ENCODE measurements at places on chromosomes 6 and 20.

GRCh38 chr6:159456349-159456748 lies 236.7 kb downstream of the SOD2 start:
- no peak for DNase-seq

DNA sequence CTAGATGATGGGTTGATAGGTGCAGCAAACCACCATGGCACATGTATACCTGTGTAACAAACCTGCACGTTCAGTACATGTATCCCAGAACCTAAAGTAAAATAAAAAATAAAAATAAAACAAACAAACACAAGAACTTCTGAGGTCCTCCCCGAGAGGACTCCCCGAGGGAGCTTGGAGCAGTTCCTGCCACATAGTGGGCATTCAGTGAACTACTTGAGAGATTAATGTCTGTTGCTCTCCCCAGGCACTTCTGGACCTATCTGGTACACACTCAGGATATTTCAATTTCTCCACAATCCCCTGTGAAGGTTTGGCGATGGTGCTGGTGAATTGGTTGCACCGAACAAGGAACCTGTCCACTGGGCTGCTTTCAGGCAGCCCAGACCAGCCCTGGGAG lies 311.2 kb downstream of the ESR1 start:
- no peak for DNase-seq

DNA sequence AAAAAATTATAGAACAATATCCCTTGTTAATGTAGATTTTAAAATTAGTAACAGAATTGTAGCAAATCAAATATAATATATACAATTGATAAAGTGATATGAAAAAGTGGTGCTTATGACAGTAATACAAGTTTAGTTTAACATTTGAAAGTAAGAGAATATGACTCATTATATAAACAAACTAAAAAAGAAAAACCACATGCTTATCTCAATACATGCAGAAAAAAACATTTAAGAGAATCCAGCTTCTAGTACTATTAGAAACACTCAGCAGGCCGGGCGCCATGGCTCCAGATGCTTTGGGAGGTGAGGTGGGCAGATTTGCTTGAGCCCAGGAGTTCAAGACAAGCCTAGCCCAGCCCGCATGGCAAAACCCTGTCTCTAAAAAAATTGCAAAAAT lies 60.7 kb upstream of the LAMA2 start:
- no peak for DNase-seq

DNA sequence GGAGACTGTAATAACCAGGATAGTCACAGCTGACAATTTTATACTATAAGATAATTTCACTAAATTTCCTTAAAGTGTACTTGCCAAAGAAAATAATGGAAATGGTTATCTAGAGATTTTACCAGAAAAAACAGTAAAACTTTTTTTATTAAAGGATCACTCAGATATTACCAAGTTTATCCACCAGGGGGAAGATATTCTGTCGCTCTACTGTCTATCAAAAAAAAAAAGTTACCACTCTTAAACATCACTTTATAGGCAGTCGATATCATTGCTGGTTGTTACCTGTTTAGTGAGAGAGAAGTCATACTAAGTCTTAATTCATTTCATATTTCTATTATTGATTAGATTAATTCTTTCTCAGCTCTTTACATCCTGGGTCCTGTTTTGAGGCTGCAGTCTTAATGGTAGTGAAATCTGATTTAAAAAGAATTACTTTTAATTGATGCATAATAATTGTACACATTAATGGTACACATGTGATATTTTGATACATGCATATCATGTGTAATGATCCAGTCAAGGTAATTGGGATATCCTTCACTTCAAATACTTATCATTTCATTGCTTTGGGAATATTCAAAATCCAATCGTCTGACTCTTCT lies 18.9 kb downstream of the L3MBTL3 start:
- no peak for DNase-seq

DNA sequence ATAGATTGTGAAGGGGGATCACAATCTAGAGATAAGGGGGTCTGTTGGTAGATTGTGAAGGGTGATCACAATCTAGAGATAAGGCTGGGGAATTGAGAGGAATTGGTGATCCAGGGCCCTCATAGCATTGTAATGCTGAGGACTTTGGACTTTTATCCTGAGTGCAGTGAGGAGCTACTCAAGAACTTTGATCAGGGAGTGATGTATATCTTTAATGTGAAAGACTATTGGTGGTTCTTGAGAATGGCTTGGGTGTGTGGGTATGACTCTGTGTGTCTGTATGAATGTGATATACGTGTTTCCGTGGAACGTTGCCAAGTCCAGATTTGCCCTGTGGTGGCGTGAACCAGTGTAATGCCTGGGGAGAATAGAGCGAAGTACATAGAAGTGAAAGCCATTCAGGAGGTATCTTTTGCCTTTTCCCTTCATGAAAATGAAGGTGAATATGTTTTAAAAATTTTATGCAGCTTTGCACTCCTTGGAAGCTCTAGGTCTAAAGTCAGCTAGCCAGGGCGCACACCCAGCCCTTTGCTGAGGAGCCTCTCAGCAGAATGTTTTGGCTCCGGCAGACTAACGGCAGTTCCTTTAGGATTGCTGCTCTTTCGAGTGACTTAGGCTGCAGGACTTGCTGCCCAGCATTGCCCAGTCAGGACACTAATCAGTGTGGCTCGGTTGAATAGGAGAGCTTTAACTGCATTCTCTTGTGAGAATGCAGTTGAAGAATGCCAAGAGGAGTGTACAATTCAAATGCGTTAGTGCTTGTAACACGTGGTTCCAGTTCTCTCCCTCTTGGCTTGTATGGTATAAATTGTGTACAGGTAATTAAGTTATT lies 3.5 kb downstream of the ZFAND3 start:
- peak; percentile 31 for DNase-seq

GRCh38 chr20:38043512-38044300 lies 10.2 kb downstream of the RPRD1B start:
- peak; percentile 35 for DNase-seq

DNA sequence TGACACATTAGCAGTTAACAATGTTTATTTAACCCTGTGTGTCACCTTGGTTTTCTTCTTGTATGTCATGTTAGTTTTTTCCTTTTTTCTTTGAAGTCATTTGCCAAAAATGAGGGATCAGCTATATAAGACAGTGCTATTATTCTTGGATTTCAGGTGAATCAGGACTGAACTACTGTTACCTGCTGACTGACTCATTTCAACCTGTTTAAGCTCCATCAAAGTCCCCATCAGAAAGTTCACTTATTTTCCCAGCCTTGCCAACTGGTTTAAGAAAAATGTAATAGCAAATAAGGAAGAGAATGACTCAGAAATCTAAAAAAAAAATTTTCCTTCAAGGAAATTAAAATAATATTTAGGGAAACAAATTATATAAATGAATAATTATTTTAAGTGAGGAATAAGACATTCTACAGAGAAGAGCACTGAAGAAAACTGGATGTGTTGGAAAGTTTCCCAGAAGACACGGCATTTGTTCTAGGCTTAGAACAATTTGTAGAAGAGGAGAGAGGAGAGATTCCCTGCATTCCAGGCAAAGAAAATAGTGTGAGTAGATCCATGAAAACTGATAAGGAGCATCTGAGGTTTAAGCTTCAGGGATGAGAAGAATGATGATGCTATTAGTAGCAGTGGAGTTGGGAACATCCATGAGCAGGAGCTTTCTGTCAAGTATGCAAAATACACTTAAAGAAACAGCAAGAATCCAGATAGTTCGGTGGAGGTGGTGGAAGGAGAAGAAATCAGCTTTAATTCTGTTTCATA lies 84.9 kb upstream of the SIM1 start:
- DNase-seq, result no peak

DNA sequence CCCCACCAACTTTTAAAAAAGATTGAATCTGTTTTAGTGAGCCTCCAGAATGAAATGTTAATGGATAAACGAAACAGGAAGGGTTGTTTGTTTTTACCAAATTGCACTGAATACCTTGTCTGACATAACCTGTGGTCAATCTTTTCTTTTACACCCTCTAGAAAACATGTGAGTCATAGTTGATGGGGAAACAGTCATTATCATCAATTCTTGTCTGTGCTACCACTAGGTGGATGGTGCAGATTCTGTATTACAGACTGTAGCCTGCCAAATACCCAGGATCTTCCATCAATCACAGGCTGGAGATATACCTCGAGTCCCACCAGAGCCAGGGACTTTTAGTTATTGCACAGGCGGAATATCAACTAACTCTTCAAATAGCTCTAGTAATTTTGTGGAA lies 29.5 kb upstream of the PKIB start:
- DNase-seq, result no peak

- DNase-seq, result peak; percentile 33
These were observed 91.8 kb upstream of the BACH2 start for GRCh38 chr6:90388395-90388794.

DNA sequence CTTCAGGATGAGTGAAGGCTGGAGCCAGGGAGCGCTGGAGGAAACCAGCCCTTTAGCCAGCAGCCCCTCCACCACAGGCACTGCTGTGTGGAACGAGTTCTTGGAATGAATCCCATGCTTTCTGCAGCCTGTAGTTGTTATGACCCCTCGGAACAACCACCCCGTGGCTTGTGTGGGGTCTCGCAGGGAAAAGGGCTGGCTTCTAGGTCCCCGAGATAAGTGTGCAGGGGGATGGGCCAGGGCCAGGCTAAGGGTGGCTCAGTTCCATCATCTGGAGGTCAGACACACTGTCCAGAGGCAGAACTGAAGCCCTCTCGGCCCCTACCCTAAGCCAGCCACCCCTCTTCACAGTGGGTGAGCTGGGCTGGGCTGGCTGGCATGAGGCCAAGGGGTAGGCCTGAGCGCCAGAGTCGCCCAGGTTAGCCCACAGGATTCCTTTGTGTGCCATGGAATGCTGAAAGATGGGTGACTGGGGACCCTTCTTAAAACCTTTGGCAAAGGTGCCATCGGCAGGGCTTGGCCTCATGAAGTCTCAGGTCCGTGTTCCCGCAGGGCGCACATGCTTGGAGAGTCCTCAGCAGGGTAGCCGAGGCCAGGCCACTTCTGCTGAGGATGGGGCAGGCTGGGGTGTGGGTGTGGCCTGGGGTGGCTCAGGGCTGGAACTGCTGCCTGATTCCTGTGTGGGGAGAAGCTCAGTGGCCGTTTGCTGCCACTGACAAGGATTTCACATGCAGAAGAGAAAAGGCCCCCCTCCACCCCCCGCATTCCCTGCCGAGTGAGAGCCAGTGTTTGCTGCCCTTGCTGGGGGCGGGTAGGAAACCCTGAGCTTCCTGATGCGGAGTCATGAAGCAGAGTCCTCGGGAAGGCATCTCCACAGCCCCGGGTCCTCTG lies 24.6 kb downstream of the SPATA2 start:
- no peak for DNase-seq

GRCh38 chr20:52309181-52309580 lies 117.6 kb upstream of the ZFP64 start:
- no peak for DNase-seq

DNA sequence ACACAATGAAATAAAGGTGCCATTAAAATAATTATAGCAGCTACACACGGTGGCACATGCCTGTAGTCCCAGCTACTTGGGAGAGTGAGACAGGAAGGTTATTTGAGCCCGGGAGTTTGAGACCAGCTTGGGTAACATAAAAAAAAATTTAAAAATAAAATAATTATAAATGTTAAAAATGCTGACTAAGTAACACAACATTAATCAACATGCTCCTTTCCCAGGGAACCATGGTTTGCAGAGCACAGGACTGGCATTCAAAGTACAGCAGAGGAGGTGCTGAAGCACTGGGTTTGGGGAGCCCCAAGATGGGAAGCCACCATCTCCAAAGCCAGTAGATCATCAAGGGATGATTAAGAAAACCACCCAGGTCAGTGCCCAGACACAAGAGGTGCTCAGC lies 51.9 kb downstream of the NFATC2 start:
- DNase-seq, result no peak

DNA sequence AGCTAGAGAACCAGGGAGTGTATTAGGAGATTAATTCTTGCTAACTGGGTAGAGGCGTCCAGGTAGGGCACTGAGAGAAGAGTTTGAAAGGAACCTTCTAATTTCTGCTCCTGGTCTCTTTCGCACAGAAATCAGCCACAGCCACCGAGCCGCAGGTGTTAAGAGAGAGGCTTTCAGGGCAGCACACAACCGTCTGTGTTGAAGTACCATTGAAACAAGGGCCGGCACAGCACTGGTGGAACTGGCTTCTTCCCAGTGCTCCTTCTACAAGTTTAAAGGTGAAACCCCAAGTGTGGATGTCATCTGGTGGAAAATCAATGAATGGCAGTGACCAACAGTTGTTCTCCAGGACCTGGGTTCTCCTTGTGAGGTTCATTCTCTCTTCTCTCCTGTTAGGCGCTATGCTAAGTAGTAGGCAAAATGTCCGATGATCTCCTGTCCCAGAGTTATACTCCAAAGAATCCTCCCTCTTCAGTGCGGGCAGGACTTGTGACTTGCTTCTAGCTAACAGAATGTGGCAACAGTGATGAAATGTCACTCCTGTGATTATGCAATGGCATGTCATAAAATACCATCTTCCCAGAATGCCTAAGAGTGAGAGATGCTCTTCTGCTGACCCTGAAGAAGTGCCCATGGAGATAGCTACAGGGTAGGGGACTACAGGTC lies 15.0 kb upstream of the RIN2 start:
- no peak for DNase-seq

- DNase-seq, result no peak
These were observed 188.1 kb downstream of the UST start for GRCh38 chr6:148934961-148935360.

- DNase-seq, result no peak
These were observed 144.0 kb downstream of the CDC5L start for GRCh38 chr6:44531442-44532015.

DNA sequence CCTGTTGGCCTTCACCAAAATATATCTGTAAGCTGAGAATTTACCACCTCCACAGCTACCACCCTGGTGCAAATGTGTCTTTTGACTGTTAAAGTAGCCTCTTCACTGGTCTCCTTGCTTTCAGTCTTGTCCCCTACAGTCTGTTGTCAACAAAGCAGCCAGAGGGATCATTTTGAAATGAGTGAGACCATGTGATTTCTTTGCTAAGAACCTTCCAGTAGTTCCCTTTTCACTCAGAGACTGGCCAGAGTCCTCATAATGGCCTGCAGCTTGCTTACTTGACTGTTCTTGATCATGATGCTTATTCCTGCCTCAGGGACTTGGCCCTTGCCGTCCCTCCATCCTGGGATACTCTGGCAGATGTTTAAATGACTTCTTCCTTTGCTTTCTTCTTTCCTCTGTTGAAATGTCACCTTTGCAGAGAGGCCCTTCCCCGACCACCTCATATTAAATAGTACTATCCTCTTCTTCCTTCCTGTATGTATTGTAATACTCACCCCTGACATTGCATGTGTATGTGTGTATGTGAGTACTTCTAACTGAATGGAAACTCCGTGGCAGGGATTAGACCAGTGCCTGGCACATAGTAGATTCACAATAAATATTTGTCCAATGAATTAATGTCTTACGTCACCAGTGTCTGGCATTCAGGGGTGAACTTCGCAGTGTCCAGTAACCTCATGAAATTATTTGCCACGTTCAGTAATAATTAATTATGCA lies 5.0 kb downstream of the MANBAL start:
- no peak for DNase-seq

DNA sequence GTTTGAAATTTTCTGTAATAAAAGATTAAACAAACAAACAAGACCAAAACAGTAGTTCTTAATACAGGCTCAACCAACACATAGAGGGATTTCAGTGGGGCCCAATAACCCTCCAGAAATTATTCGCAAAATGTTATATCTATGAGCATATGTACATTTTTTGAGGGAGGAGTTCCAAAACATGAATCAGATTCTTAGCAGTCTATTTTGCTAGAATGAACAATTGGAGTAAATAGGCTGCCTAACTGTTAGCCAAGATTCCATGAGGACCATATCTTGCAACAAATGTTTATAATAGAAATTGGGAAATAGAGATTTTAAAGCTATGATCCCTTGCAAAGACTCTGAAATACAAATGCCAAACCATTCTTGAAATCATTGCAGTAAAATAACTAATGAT lies 186.3 kb downstream of the AKAP7 start:
- no peak for DNase-seq

GRCh38 chr6:169812257-169812644 lies 60.8 kb downstream of the ERMARD start:
- DNase-seq, result no peak

All from stimulated activated CD4-positive, alpha-beta T cell treated with anti-CD3 and anti-CD28 coated beads, Interleukin-4, amount 100 ng/mL, for 1 hour (primary cell).